ENCODE measurements at places on chromosomes 11 and 22. TPM values are rescaled to one million over a fixed set of nuclear protein-coding genes. Genes with fewer than 3 reads are reported as not detected.

MUC5AC gene
- not detected for total RNA-seq

PAFAH1B2 gene
- 75.8 TPM for total RNA-seq

NOX4 gene
- total RNA-seq, result 293 TPM

CEP126 gene
- 11.3 TPM for total RNA-seq

PRMT3 gene
- total RNA-seq, result 21.0 TPM

P2RX6 gene
- not detected for total RNA-seq

DAGLA gene
- total RNA-seq, result 1.4 TPM

POTEH gene
- total RNA-seq, result not detected

ARL14EP gene
- total RNA-seq, result 16.7 TPM

TRIM51 gene
- not detected for total RNA-seq

RPS13 gene
- total RNA-seq, result 544 TPM

GGTLC3 gene
- total RNA-seq, result not detected

PACSIN3 gene
- total RNA-seq, result 44.4 TPM

GDPD4 gene
- not detected for total RNA-seq

LRRC55 gene
- total RNA-seq, result not detected

SLC17A6 gene
- not detected for total RNA-seq

CBLIF gene
- total RNA-seq, result not detected

MS4A1 gene
- not detected for total RNA-seq

NEFH gene
- total RNA-seq, result 0.85 TPM

TYMP gene
- 90.4 TPM for total RNA-seq

CHRNA10 gene
- total RNA-seq, result not detected

DBX1 gene
- total RNA-seq, result not detected

Measured in thoracic aorta (tissue), 2 donors.